ENCODE measurements at places on chromosomes 16 and 17. TPM values are rescaled to one million over a fixed set of nuclear protein-coding genes. Genes with fewer than 3 reads are reported as not detected.

HBA2 gene
- total RNA-seq: not detected

DNA sequence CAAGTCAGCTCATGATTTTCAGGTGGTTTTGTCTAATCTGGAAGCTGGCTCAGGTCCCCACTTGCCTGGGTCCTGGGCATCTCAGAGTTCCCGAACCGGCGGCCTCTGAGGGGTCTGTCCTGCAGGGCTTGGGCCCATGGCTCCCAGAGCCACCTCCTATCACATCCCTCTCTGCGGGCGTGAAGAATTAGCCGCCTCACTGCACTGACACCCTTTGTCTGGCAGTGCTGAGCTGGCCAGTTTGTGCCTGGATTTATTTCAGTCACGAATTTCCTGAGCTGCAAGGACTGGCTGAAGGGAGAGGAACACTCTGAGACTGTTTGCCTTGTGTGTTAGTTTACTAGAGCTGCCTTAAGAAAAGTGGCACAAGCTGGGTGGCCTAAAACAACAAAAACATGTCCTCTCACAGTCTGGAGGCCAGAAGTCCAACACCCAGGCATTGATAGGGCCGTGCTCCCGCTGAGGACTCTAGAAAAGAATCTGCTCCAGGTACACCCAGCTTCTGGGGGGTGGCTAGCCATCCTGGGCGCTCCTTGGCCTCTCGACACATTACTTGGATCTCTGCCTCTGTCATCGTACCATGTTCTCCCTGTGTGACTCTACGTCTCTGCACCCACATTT is 217.5 kb upstream of the DYNLRB2 start:
- DNase-seq: no peak
- peaks cover 2% of the 10 kb centered on the region for H3K4me1 ChIP-seq
- no peak overlapping the region for H3K4me3 ChIP-seq
- H3K36me3 ChIP-seq: no peaks in the 10 kb centered on the region

DNA sequence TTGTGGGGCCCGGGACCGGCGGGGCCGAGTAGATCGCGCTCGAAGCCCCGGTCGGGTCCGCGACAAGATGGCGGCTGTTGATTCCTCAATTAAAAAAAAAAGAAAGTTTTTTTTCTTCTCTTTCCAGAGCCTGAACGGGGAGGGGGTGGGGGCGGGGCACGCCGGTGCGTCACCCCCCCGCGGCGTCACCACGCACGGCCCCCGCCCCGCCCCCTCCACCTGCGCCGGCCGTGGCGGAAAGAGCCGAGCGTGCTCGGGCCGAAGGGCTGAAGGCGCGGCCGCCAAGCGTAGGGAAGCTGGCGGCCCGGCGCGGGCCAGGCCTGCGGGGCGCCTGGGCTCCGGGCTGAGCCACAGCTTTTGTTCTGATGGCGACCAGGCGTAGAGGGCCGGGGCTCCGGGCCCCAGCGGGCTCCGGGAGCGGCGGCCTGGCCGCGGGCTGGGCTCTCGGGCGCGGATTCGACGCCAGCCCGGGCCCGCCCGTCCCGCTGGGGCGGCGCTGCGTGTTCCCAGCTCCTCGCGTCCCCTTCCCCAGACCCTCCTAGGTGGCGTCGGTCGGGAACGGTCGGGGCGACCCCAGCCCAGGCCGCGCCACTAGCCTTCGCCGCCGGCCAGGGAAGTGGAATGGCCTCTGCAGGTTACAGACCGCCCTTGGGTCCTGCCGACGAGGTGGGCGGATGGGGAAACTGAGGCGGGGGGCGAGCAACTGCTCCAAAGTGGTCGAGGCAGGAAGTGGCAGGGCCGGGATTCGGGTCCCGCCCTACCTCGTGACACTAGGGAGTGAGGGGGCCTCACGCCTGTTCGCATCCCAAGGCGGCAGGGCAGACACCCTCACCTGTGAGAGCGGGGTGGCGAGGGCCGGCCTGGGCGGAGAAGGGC is at the start of gene CREBBP:
Gene CREBBP (minus strand): TSS at position 91 of the 876 bp plus-strand sequence. CDS start 797 bp downstream, outside the sequence.
- peak within 1 kb of the TSS; percentile 87 for H3K4me3 ChIP-seq
- peaks cover 4% of the 10 kb centered on the region for H3K4me1 ChIP-seq
- DNase-seq: peak; percentile 87
- H3K36me3 ChIP-seq: peaks cover 4% of the 10 kb centered on the region
- peak within 1 kb of the TSS; percentile 88 for H3K27ac ChIP-seq

DNA sequence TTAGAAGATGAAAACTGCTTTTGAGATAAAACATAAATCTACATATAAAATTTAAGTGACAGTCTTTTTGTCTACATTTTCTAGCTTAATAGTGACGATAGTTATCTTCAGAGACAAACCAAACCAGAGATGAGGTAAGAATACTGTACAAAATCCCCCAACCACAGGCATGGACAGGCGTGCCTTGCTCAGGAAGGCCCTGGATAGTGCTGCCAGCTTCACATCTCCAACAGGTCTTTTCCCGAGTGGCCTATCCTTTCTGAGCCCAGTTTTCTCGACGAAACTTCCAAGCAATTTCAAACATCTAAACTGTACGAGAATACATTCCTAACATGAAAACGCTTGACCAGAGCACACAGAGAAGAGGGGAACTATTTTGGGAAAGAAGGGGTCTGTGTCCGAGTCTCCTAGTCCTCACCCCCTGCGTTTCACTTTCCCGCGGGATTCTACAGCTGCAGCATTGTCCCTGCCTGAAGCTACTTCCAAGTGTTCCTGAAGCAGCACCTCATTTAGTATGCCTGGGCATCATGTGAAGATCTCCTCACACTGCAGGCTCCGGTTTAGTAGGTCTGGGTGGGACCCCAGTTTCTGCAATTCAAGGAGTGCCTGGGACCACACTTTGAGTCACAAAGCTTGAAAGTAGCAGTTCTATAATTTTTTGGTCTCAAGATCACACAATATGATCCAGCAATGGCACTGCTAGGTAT is 37.8 kb downstream of the GNA13 start:
- H3K4me1 ChIP-seq: peaks cover 4% of the 10 kb centered on the region
- no peak for DNase-seq
- no peak overlapping the region for H3K4me3 ChIP-seq
- no peaks in the 10 kb centered on the region for H3K36me3 ChIP-seq

CDH8 gene
- 8.3 TPM for total RNA-seq

CBX8 gene
- total RNA-seq: 2.1 TPM

- no peak for DNase-seq
- peaks cover 7% of the 10 kb centered on the region for H3K4me1 ChIP-seq
- no peaks in the 10 kb centered on the region for H3K27me3 ChIP-seq
- no peak overlapping the region for H3K27ac ChIP-seq
Observed at GRCh38 chr17:66306446-66306845, 4.0 kb downstream of the PRKCA start.

DNA sequence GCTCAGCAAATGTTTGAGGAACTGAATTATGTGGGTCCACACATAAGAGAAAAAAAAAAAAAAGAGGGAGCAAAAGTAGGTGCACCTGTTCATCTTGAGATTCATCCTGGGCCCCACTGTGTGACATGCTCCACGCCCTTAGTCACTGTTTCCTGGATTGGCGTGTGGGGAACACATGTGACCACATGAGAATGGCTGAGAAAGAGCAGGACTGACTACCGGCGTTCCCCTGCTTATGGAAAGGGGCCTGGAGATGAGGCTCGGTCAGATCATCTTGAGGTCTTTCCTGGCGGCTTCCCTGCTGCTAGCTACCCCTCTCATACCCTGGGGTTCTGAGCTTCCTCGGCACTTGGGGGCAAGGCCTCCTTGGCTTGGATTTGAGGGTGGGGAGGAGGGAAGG is 3.9 kb downstream of the DEXI start:
- peaks cover 5% of the 10 kb centered on the region for H3K4me1 ChIP-seq
- peaks cover 4% of the 10 kb centered on the region for H3K36me3 ChIP-seq
- no peak for DNase-seq
- no peak overlapping the region for H3K27ac ChIP-seq

GRCh38 chr16:72664509-72665408 is 383.2 kb downstream of the ZFHX3 start:
- peak overlapping the region; percentile 85 for H3K27ac ChIP-seq
- peak overlapping the region; percentile 87 for H3K4me3 ChIP-seq
- DNase-seq: peak; percentile 90
- H3K4me1 ChIP-seq: no peaks in the 10 kb centered on the region

TERB1 gene
- not detected for total RNA-seq

DNA sequence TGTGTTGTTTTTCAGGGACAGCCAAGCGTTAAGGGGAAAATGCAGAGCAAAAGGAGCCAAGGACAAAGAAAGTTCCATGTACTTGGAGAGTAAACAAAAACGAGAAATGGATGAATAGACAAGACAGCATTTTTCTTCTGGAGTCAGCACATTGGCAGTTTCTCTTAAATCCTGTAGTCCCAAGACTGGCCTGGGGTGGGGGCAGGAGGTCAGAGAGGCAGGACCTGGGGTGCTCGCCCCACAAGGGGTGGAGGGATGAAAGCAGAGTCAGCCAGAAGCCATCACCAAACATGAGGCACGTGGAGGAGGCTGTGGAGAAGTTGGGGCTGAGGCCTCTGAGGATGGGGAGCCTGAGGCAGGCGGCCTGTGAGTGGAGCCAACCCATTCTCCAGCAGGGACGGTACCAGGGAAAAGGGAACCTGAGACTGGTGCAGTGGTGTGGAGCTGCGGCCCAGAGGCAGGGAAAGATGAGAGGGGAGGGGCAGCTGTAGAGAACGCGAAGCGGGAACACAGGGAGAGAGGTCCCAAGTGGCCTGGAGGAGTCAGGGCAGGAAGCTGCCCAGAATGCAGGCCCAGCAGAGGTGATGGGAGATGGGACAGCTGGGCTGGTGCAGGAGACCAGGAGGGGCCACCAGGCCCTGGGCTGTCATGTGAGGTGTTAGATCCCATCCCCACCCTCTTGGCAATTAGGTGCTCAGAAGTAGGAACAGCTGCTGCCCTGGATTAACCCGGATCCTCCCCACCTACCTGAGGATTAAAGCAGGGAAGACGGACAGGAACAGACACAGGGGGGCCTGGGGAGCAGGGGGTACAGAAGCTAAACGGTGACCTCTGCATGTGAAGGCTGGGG is 3.3 kb downstream of the TLCD3B start:
- H3K36me3 ChIP-seq: peaks cover 2% of the 10 kb centered on the region
- H3K4me3 ChIP-seq: no peak overlapping the region
- no peaks in the 10 kb centered on the region for H3K4me1 ChIP-seq
- H3K27me3 ChIP-seq: no peaks in the 10 kb centered on the region
- no peak overlapping the region for H3K27ac ChIP-seq

GRCh38 chr17:21387616-21388015 is 11.5 kb downstream of the KCNJ12 start:
- no peaks in the 10 kb centered on the region for H3K4me1 ChIP-seq
- DNase-seq: no peak
- no peak overlapping the region for H3K27ac ChIP-seq

ALOX12 gene
- total RNA-seq: 1.4 TPM

GRCh38 chr17:50594128-50594823 is 33.8 kb downstream of the CACNA1G start:
- no peaks in the 10 kb centered on the region for H3K27me3 ChIP-seq
- H3K27ac ChIP-seq: no peak overlapping the region
- no peak overlapping the region for H3K4me3 ChIP-seq
- H3K36me3 ChIP-seq: no peaks in the 10 kb centered on the region
- no peak for DNase-seq

DNA sequence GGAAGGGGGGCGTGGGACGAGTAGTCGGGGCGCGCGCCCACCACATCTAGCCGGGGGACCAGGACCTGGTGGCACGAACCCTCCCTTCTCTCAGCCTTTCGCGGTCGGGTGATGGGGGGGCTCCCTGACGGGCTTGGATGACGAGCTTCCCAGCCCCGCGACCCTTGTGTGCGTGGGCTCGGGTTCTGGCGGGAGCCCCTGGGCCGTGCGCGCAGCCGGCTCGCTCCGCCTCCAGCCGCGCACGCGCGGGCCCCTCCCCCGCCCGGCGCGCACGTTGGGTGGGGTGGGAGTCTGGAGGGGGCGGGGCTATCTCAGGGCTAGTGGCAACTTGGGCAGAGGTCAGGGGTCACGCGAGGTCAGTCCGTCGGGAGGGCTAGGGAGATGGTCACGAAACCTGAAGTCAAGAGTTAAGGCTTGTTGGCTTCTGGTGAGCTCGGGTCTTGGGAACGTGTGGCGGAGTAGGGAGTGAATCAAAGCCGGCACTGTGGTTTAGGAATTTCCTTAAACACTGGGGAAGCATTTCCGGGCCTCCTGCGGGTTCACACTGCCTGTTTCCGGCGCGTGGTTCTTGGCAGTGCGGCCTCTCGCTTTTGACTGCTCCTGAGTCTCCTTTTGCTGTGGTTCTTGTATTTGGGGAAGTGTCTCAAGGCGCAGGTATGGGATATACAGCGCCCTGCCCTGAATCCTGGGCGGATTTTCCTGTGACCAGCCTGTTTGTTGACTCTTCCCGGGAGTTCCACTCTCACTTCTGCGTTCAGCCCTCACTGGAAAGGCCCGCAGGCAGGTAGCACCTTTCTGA is at the start of gene SRCAP:
Gene SRCAP (plus strand): TSS at position 356 of the 799 bp plus-strand sequence. CDS start 1,654 bp downstream, outside the sequence.
- DNase-seq: no peak
- H3K36me3 ChIP-seq: peaks cover 14% of the 10 kb centered on the region
- peak within 1 kb of the TSS; percentile 100 for H3K27ac ChIP-seq
- H3K27me3 ChIP-seq: peaks cover 10% of the 10 kb centered on the region

DNA sequence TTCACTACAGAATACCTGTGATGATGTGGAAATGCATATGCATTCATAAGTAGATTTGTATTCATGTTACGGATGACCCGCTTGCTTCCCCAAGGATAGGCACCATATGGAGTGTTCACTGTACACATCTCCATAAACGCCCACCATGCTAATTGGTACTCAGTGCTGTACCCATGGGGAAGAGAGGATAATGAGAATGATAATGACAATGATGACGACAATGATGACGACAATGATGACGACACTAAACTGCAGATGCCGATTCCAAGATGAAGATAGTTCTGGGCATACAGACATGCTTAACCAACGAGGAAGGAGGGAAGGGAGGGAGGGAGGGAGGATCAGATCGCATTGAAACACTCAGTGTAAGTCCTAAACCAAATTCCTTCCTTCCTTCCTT is 26.5 kb upstream of the ZFHX3 start:
- H3K27ac ChIP-seq: no peak overlapping the region
- H3K27me3 ChIP-seq: peaks cover 15% of the 10 kb centered on the region
- no peaks in the 10 kb centered on the region for H3K36me3 ChIP-seq
- H3K4me1 ChIP-seq: peaks cover 6% of the 10 kb centered on the region
- H3K4me3 ChIP-seq: no peak overlapping the region

GRCh38 chr16:16778332-16778731 is 399.4 kb downstream of the NPIPA7 start:
- no peak overlapping the region for H3K27ac ChIP-seq
- H3K4me3 ChIP-seq: no peak overlapping the region
- DNase-seq: no peak
- H3K27me3 ChIP-seq: no peaks in the 10 kb centered on the region

GRCh38 chr16:8229011-8229520 is 361.2 kb downstream of the TMEM114 start:
- no peak overlapping the region for H3K27ac ChIP-seq
- no peak overlapping the region for H3K4me3 ChIP-seq
- no peak for DNase-seq
- H3K36me3 ChIP-seq: no peaks in the 10 kb centered on the region
- peaks cover 4% of the 10 kb centered on the region for H3K4me1 ChIP-seq

- H3K27ac ChIP-seq: no peak overlapping the region
- no peak for DNase-seq
- H3K4me3 ChIP-seq: no peak overlapping the region
- peaks cover 2% of the 10 kb centered on the region for H3K27me3 ChIP-seq
- peaks cover 29% of the 10 kb centered on the region for H3K4me1 ChIP-seq
Observed at GRCh38 chr17:3961564-3962047, 2.6 kb downstream of the ATP2A3 start.

DNA sequence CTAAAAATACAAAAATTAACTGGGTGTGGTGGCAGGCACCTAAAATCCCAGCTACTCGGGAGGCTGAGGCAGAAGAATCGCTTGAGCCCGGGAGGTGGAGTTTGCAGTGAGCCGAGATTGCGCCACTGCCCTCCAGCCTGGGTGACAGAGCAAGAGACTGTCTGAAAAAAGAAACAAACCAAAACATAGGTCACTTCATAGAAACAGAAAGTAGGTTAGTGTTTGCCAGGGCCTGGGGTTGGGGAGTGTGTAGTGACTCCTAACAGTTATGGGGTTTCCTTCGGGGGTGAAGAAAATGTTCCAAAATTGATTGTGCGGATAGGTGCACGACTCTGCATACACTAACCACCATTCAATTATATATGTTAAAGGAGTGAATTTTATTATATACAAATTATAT is 59.2 kb downstream of the ATP2C2 start:
- no peaks in the 10 kb centered on the region for H3K36me3 ChIP-seq
- peaks cover 2% of the 10 kb centered on the region for H3K27me3 ChIP-seq
